Activated CD8-positive, alpha-beta memory T cell treated with anti-CD3 and anti-CD28 coated beads for 24 hours (primary cell): ENCODE measurements at places on chromosomes 5 and 9.

DNA sequence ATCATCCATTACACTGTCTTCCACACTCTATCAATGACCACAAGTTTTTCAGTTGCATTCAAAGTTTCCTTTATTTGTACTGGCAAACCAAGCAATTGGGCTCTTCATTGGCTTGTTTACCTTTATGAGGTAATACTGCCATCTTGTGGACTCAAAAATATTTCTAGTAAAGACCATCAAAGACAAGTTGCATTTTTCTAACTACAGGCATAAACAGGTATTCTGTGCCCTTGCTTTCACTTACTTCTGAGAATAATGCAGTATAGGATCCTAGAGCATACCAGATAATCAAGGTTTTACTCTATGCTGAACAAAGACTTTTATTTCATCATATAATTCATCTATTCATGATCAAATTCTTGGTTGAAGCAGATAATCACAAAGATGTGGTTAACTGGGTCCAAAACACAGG, 173.7 kb upstream of the POU5F2 start:
- no peak for DNase-seq

DNA sequence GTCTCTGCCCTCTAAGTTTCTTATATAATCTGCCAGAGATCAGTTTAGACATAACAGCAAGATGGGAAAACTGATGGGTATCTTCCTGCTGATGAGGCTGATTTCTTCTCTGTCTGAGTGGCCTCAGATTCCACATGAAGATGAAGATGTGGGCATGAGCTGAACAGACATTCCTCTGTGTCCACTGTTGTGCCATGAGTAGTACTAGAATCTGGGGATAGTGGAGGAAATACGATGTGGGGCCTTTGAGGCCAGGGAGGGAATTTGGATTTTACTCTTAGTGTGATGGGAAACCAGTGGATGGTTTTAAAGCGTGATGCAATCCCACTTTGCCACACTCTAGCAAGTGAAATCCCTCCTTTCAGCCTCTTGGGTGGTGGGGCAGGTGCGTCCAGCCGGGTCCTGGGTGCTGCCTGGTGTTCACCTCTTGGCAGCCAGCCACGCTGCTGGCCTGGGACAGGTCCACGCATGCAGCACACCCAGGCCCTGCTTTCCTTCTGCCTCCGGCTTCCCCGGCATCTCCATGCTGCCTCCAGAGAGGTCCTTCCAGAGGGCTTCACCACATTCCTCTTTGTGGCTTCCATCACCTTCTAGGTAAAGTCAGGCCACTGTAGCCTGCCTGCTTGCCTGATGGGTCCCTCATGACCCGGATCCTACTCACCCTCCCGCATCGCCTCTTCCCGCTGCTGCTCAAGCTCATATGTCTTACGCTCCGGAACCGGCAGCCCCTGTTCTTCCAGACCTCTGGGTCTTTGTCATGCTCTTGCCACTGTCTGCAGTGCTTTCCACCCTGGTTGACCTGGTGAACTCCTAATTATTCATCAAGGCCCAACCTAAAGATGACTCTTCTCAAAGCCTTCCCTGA, 28.1 kb upstream of the SH3PXD2B start:
- DNase-seq, result no peak

GRCh38 chr5:169656125-169656901, 19.2 kb downstream of the DOCK2 start:
- DNase-seq, result no peak

DNA sequence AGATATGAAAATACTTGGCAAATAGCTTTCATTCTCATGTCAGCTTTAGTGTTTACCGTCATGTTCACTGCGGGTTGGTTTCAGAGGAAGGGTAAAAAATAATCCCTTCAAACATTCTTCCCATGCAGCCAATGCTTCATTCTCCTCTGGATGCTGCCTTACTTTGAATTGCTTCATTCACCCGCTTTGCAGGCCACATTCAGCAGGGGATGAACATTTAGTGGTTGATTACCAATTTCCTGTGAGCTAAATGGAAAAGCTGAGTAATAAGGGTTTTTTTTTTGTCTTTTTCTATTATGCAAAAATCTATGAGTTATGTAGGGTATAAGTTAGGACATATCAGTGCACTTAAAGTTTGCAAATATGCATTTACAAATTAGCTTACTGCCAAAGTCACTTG, 96.3 kb upstream of the MEF2C start:
- DNase-seq, result no peak

GRCh38 chr9:69168709-69169217, 5.3 kb upstream of the TJP2 start:
- peak; percentile 80 for DNase-seq

DNA sequence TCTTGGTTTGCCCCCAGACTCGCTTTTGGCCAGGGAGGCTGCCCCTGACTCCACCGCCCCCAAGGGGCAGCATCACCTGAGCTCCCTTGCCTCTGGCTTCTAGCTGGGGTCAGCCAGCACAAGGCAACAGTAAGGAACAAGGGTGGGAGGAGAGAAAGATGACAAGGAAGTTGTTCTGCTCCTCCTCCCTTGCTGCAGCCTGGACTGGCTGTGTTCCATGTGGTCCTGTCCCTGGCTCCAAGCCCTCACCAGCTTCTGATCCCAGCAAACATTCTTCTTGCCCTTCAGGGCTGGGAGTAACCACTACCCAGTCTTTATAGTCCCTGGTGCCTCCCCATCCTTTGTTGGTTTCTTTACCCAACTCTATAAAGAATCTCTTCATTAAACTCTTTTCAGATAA, 100.3 kb upstream of the SPIN1 start:
- no peak for DNase-seq

DNA sequence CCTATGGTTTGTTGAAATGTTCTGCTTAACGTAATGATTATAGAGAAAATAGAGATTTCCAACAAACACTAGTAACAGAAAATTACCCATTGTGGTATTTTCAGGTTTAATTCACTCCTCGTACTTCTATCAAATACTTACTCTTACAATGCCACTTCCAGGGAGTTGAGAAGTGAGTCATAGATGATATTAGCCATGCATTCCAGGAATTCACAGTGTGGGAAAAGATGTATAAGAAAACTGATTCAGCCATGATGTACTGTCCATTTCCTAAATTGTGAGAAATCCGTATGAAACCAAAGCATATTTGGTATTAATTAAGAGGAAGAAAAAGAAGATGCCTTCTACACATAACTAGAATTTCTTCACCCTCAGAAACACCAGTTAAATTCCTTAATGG, 1854.6 kb upstream of the WWC1 start:
- DNase-seq, result no peak

DNA sequence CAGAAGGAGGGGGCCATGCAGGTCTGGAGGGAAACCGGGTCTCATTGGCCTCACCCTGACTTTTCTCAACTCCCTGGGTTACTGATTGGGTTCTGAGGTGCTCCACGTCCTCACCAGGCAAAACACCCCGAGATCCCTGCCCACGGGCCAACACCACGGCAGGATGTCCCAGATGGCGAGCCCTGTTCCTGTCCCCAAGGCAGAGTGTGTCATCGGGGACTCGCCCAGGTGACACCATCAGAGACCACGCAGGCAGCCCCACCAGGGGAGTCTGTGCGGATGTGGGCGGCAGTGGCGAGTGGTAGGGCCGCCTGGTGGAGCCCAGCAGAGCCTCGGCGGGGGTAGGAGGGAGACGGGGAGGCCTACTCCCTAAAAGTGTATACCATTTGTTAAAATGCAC, 59.0 kb upstream of the UBAC1 start:
- DNase-seq, result no peak
